ENCODE measurements at places on chromosomes 5 and 9. TPM values are rescaled to one million over a fixed set of nuclear protein-coding genes. Genes with fewer than 3 reads are reported as not detected.

UBAP2 gene
- total RNA-seq = 34.3 TPM

C9orf153 gene
- total RNA-seq = 0.84 TPM

- no peak for DNase-seq
These were observed 175.8 kb downstream of the TSSK1B start for GRCh38 chr5:113259034-113259433.

ZNF454 gene
- total RNA-seq = 4.4 TPM

DNA sequence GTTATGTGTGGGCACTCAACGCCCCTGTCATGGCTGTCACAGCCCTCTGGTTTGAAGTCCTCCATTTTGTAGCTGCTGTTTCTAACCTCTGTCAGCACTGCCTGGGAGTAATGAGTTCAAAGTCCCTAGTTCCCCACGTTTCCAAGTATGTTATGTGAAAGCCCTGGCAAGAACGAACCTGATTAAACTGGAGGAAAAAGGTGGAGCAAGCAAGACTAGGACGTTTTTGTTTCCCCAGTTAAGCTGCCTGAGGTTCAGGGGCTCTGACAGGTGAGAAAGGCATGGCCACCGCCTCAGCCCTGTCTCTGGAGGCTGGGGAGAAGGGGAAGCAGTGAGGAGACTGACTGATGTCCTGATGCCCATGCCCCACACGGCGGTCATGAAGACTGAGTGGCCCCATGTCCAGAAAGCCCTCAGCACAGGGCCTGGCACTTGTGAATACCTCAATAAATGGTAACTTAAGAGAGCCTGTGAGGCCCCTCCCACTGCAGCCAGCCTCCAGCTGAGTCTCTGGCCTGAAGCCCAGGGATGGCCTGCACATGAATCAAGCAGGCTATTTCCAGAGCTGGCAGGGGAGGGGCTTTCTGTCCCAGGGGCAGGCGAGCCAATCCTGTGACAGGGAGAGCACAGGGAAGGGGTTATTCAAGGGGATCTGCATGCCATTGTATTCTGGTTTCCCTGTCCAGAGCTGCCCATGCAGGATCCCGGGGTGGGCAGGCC lies 61.8 kb downstream of the PFDN1 start:
- DNase-seq = peak; percentile 76

WDR31 gene
- total RNA-seq = 2.8 TPM
